Activated naive CD8-positive, alpha-beta T cell treated with anti-CD3 and anti-CD28 coated beads, Interleukin-2, amount 50 U/mL, for 16 hours (primary cell): ENCODE measurements at places on chromosomes 1 and 21.

DNA sequence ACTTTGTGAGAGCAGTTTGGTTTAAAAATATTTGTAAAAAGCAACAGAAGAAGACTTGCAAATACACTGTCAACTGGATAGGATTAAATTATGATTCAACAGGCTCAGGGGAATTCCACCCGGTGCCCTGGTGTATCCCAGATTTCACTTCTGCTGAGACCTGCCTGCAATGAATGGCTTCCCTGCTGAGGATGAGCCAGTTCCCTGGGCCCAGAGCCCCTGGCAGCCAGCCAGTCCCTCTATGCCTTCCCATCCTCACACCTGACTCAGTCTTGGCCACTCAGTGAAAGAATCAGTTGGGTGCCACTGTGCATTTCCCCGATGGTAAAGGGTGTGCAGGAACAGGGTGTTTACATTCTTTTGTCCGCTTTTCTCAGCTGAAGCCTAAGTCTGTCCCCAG is 64.4 kb downstream of the KCTD3 start:
- no peak for DNase-seq

DNA sequence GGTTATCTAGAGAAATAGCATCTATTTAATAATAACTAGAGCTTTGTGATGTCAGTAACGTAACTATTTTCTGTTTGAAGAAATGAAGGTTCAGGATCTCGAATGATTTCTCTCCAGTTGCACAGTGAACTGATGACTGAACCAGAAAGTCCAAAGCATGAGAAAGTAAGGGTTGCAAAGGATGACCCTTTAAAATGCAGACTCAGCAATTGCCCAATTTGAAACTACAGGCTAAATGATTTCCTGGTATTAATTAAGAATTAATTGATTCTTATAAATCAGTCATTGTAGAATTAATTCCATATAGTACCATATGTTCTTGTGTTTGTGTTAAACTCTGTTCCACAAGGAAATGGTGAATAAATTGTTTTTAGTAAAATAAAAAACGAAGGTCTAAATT is 318.6 kb downstream of the NFIA start:
- DNase-seq = no peak

- no peak for DNase-seq
Observed at GRCh38 chr1:157628773-157629172, 30.9 kb upstream of the FCRL4 start.

GRCh38 chr1:109643385-109644230 is 12.3 kb upstream of the GSTM4 start:
- DNase-seq = peak; percentile 77

DNA sequence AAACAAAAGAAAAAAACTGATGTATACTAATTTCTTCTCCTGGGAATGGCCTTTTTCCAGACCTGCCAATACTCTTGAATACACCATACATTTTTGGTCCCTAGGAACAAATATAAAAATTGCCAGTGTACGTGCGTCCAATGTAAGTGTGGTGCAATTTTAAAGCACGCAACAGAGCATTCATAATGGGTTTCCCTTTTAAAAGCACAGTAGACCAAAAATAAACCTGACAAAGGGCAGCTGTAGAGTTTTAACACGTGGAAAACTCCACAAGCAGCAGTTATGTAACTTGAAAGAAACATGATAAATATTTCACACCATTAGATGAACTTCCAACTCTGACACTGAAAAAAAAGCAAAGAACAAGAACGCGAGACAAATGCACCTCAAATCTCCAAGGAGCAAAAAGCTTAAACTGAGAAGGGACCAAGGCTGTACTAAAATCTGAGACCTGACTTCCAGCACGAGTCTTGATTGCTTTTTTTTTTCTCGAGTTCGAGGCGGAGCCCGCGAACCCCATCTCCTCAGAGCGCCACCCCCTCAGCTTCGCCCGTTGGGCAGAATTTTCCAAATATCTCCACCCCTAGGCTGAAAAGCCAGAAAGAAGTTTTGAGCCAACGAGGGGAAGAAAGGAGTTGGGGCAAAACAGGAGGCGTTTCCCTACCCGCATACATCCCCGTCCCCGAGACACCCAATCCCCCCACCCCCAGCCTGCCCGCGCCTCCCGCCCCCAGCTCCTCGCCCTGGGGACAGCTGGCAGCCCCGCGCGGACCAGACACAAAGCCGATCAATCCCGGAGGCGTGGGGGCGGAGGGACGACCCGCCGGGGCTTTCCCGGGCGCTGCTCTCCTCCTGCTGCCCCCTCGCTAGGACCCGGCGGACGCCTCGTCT is at the start of gene JAM2:
JAM2 (plus strand) TSS at position 599 of the 891 bp plus-strand sequence. CDS start 564 bp downstream, outside the sequence.
- peak; percentile 8 for DNase-seq

DNA sequence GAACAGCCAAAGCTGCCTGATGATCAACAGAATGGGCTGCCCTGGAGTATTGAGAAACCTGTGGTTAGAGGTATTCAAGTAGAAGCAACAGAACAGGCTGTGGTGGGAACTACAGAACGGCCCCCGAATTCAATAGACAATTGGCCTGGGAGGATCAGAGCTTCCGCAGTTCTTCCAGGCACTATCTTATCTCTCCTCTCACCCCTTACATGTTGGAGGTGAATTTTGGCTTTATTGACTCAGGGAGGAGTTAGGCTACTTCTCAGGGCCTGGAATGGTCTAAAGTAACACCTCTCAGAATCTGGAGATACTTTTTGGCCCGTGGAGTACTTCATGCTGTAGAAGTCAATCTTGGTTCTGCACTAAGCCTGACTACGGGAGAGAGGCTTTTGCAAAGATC is 253.0 kb downstream of the PRDM2 start:
- no peak for DNase-seq

DNA sequence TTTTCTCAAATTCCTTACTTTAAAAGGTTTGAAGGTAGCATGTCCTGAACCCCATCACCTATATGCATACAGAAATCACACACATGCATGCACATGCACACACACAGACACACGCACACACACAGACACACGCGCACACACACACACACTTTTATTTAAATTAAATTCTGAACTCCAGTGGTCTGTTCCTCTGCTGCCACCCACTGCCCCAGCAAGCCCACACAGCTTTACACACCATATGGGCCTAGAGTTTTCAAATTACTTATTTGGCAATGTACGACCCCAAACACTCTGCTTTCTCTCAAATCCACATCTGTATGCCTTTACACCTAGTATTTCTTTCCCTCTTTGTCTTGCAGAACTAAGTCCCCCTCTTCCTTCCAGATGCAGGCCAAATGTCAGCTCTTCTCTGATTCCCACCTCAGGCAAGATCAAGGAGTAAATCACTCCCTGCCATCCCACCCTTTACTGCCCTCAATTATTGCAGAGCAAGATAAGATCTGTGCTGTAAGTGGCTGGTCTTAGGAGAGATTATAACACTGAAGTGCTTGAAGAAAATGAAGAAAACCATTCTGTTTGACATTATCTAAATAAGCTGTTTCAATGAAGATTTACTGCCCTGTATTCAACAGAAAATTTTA is 429.9 kb upstream of the CXADR start:
- no peak for DNase-seq

DNA sequence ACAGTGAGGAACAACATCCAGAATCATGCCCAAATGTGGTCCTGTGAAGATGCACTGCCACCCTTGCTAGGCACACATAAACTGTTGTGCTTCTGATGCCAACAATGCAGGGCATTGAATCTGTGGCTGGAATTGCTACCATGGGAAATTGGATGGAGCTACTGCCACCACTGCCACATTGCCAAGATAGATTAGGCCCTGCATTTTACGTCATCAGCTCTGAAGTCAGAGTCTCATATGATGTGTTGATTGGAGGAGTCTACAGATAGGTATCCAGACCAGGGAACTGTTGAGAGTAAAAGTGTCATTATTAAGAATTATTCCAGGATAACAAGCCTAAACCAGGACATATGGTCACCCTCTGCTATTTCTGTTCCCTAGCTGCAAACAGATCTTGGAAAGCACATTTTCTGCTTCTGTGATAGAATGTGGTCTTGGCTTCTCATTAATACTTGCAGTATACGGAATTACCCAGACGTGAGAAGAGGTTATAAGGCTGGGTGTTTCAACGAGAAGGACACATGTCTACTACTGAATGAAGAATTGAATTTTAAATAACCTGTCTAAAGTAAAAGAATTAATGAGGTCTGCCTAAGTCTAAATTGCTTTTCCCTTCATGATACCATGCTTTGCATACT is 106.6 kb downstream of the TNNI3K start:
- DNase-seq = no peak

- no peak for DNase-seq
Observed at GRCh38 chr1:115214098-115214497, 124.0 kb downstream of the NGF start.

GRCh38 chr1:186903374-186904136 is 74.8 kb downstream of the PLA2G4A start:
- no peak for DNase-seq

DNA sequence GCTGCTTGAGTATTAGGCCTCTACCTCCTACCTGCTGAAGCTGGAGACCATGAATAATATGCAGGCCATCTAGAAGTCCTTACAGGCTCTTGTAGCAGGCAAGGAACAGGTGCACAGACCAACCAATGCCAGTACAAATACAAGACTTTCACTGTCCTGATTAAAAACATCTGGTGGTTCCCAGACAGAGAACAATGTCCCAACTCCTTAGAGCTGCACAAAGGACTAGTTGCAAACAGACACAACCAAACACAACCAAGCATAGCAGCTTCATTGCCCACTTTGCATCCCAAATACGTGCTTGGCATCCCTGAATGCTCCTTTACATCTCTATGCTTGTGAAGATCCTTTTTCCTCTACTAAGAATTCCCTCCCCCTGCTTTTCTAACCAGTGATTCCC is 98.1 kb upstream of the CXADR start:
- no peak for DNase-seq

GRCh38 chr1:231099311-231099710 is 59.3 kb upstream of the FAM89A start:
- no peak for DNase-seq

DNA sequence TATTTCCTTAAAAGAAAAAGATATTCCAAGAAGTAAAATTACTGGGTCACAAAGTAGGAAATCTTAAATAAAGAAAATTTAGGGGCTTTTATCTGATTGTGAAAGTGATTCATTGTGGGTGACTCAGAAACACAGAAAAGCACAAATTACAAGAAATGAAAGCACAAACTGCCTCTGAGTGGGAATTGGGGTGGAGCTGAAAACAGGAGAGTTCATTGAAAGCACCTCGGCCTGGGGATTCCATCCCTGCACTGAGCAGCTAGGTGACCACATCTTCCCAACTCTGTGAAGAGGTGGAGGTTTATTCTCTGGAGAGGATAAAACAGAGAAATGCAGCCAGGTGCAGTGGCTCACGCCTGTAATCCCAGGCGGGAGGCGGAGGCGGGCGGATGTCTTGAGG is 7.4 kb downstream of the GJA4 start:
- DNase-seq = no peak

DNA sequence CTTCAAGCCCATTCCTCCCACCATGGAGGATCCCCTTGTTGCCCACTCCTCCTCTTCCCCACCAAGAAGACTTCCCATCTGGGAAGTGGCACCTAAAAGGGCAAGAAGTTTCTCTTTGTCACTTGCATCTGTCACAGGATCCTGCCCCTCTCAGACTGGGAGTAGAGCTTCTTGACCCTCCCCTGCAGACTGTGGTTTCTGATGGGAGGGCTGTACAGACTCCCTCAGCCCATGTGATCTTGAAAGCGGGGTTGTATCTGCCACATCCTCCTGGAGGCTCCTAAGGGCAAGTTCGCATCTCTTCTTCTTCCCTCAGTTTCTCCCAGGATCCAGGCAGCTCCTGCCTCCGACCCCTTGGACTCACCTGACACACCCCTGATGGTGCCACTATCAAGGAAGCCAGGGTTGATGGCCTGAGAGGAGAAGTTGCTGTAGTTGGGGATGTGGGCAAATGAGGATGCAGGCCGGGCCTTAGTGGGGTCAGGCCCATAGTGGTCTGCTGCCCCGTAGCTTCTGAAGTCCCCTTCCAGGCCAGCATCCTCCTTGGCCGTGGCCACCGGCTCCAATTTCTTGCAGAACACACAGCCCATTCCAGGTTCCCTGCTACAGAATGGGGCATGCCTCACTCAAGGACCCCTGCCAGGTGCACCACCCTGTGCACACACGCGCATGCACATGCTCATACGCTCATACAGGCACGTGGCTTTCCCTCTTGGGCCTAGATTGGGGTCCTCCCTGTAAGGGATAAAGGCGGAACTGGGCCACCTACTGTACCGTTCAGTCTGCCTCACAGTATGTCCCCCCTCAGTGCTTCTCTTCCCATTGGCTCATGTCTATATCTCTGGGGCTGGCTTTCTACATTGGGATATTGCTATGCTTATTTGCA is 11.4 kb downstream of the FGR start:
- DNase-seq = no peak

GRCh38 chr21:38780879-38781278 is 24.9 kb upstream of the ETS2 start:
- DNase-seq = no peak

DNA sequence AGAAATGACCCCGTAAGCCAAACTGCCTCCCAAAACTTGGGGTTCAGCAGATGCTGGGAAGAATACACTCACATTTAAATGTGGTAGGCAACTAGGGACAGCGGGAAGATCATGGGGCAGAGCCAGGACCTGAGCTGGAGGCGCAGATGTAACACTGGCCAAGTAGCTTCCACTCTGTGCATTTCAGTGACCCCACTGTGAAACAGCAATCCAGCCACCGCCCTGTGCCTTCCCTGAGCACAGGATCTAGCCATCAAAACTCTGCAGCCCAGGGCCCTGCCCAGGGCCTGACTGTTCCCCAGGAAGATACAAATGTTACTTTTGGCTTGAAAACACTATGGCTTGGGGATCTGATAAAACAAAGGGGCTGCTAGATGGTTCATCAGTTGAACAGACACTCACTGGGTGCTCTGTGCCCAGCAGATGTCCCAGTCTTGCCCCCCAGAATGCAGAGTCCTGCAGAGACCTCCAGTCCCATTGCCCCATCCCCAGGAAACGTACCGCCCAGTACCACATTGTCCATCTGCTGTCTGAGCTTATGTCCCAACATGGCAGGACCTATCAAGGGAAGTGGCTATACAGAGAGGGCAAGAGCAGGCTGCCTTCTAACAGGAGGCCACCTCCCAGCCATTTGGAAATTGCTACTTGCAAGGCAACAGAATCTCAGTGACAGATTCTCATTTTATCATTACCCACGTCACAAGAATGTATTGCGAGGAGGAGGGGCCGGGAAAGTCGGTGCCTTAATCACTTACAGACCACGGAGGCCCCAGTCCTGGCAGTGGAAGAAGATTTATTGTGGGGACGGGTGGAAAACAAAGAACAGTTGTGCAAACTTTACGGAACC is 124.0 kb downstream of the DMRTB1 start:
- DNase-seq = no peak
